ENCODE measurements at places on chromosomes 4 and X.

- no peak for DNase-seq
Measured at GRCh38 chrX:71291381-71291780, 7.9 kb downstream of the NONO start.

DNA sequence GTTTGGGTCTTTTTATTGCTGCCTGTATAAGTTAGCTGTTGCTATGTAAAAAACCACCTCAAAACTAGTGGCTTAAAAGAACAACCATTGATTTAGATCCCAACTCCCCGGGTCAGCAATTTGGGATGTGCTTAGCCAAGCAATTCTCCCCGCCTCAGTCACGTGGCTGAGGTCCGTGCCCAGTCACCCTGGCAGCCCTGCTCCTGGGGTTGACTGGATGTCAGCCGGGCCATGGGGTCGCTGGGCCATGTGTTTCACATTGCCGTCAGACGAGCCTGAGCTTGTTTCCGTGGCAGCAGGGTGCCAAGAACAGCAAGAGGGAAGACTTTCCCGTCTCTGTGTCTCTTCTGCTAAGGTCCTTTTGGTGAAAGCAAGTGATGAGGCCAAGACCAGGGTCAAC lies 345.7 kb upstream of the FAT1 start:
- DNase-seq, result no peak

- no peak for DNase-seq
Measured at GRCh38 chr4:29972121-29972520, 748.0 kb upstream of the PCDH7 start.

GRCh38 chrX:39817754-39818470 lies 279.8 kb downstream of the BCOR start:
- no peak for DNase-seq
